ENCODE measurements at places on chromosomes 12 and 14.

DNA sequence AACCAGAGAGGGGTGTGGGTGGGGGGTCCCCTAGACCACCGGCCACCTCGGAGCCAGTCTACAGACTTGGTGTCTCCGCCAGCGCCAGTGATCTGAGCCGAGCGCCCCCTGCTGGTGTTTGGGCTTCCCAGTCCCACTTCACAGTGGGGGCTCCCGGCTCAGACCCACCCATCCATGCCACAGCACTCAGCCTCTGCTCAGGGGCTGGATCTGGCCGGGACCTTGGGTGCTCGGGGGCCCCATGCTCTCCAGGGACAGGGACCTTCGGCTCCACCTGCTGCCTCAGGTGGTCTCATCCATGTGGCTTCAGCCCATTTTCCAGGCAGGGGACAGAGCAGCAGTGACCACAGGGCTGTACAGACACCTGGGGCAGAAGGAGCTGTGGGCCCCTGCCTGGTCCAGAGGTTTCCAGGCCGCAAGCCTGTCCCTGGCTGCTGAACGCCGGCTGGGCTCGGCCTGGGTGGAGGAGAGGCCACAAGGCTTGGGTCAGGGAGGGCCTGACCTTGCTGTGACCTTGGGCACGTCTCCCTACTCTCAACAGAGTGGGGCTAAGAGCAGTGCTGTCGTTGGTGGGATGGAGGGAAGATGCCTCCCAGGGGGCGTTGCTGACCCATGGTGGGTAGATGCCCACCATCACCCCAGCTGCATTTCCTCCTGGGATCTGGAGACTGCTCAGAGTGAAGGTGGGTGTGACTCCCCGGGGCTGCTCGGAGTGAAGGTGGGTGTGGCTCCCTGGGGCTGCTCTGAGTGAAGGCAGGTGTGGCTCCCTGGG, 86.3 kb downstream of the KIF26A start:
- DNase-seq = no peak

- no peak for DNase-seq
These were observed 196.9 kb upstream of the PWP1 start for GRCh38 chr12:107488666-107489065.

DNA sequence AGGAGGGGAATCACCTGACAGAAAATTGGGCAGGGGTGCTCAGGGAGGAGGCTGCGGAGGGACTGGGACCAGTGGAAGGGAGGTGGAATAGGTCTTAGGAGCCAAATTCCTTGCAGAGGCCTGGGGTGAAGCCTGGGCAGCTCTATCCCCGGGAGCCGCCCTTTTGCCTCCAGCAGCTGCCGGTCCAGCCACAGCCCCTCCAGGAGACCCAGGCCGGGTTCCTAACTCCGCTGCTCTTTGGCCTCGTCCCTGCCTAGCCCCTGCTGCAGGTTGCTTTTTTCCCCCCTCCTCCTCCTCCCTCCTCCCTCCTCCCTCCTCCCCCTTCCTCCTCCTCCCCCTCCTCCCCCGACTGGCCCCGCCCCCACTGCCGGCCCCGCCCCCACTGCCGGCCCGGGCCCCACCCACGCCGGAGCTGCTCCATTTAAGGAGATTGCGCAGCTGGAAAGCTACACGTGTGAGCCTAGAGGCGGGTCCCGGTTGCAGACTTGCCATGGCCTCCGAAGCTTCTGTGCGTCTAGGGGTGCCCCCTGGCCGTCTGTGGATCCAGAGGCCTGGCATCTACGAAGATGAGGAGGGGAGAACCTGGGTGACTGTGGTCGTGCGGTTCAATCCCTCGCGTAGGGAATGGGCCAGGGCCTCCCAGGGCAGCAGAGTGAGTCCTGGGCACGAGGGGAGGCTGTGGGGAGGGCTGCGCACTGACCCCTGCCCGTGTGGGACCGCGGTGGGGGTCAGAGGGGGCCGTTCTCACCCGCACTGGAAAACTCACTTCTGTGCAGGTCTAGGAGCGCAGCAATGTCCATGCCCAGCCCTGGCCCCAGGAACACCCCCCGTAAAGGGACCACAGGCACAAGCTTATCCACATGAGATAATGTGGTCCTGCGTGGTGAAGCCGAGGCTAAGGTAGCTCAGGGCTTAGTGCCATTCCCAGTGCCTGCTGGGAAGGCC, at the start of gene TCL1B:
TCL1B (plus strand) TSS at position 449 of the 945 bp plus-strand sequence; CDS start at position 491, 42 bp downstream.
- DNase-seq = no peak

GRCh38 chr14:85222341-85222740, 307.6 kb upstream of the FLRT2 start:
- DNase-seq = no peak

GRCh38 chr12:84124211-84124610, 788.4 kb downstream of the SLC6A15 start:
- no peak for DNase-seq

DNA sequence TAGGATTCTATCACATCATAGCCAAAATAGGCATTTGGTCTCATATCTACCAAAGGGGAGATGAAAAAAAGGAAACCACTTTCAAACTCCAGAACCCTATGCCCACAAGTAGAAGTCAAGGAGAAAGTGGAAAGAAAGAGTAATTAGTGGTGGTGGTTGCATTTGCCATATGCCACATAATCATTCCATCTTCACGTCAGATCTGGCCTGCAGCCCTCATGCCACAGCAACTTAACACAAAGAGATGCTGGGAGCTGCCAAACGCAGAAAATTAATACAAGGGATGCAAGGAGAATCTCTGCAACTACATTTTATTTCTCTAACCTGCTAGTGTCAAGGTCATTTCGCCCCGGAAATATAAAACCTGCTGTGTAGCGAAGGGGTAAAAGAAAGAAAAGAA, 148.6 kb upstream of the FOXN3 start:
- no peak for DNase-seq

DNA sequence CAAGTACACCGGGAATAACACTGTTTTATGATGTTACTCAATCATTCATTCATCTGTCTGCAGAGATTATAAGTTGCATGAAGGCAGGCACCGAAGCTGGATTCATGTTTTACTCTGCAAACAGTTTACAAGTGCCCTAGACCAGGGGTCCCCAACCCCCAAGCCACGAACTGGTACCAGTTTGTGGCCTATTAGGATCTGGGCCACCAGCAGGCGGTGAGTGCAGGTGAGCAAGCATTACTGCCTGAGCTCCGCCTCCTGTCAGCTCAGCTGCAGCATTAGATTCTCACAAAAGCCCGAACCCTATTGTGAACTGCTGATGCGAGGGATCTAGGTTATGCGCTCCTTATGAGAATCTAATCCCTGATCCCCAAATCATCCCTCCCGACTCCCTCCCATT, 38.1 kb upstream of the PLXNC1 start:
- DNase-seq = no peak

DNA sequence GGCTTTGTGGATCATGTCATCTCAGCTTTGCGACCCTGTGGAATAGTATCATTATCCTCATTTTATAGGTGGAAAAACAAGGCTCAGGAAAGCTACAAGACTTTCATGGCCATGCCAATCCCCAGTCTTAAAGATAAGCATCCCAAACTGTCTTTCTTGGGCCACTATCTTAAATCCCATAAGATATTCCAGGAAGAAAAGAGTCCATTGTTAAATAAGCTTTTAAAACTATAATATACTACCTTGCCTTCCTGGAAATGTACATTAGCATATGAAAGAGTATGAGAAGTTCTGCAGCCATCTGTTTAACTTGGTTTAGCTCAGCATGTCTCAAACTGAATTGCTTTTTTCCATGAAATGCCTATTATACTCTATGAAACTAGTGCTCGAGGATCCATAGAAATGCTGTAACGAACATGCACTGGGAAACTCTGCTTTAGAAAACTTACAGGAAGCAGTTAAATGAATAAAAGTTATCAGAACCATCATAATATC, 77.1 kb downstream of the B4GALNT3 start:
- DNase-seq = no peak

GRCh38 chr14:48792376-48793024, 793.7 kb downstream of the RPS29 start:
- DNase-seq = no peak

GRCh38 chr12:113512568-113512967, 40.9 kb upstream of the LHX5 start:
- DNase-seq = no peak

- no peak for DNase-seq
These were observed 14.6 kb downstream of the RAPGEF3 start for GRCh38 chr12:47744005-47744651.

- DNase-seq = no peak
These were observed 144.6 kb downstream of the ETV6 start for GRCh38 chr12:11793921-11794710.

DNA sequence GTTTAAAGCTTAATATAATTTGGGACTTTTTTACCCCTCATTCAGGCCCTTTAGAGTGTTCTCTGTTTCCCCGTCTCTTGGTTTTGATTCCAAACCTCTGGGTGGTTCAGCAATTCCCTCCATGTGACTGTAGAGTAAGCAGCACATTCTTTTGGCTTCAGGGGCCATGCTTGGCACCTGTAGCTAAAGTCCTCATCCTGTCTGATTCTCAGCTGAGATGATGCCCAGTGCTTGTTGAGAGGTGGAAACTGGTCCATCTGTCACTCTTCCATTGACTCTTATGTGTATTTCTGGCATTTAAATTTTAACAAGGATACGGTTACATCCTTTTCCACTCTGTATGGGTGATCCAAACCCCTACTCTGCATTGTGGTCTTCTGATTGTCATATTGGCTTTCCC, 127.1 kb downstream of the DIO2 start:
- no peak for DNase-seq

DNA sequence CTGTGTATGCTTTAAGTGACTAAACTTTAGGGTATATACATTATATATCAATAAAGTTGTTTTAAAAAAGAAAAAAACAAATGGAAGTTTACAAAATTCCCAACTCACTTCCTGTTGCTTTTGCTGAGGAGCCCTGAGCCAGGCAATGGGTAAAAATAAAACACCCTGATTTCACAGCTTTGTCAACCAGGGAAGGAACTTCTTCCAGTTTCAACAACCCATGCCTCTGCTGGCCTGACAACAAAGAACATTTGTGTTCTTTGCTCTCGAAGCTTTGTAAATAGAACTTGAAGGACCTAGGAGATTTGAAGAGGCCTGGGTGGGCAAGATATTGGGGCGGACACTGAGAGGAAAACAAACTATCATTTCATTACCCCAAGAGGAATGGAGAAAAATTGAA, 141.2 kb upstream of the NOS1 start:
- DNase-seq = no peak

- DNase-seq = peak; percentile 67
These were observed 5.7 kb downstream of the WNT5B start for GRCh38 chr12:1634590-1635191.

DNA sequence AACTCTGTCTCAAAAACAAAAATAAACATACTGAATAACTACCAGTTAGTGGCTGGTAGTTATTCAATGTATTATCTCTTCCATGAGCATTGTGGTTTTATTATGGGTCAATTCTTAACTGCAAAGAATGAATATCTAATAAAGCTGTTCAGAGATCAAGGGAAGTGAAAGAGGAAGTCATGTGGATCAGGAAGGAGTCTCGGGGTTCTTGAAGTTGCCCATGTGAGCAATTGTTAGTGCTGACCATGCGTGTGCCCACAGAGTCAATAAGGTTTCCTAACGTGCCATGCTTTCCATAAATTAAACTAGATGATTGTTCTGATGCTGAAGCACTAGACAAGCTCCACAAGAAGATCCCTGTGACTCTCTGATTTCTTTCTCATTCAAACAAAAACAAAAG, 136.5 kb upstream of the CPSF6 start:
- DNase-seq = no peak

DNA sequence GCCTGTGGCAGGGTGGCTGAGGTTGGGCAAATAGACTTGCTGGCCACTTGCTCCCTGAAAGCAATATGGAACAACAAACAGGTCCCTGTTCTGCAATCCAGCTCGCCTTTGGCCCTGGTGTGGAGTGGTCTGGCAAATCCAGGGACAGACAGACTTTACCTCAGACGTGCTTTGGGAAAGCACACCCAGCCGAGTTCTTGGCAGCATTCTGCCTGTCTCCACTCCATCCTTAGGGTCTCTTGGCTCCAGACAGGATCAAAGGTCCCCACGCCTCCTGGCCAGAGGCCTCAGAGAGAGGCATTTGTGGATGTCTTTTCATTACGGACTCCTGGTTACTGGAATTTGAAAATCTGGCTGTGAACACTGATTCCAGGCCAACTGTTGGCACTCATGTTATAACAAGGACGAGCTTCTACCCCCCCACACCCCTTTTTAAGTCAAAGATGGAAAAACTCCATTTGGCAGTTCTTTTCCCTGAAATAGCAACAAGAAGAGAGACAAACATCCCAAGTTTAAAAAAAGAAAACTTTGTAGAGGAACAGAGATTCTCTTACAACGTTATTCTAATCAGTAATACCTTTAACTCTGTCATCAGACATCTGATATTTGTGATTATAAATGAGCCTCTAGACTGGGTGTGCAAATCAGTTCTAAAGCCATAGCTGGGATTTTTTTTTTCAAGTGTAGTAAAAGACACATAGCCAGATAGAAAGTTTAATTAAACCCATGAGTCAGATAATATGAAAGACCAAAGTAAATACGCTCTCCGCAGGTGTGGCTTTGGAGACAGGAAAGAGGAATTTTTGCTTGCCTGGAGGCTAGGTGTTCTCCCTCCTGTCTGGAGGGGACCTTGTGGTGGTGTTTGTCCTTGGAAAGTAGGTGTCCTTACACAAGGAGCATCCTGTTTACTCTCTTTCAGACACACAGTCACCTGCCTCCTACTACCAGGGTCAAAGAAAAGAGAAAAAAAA, 60.7 kb downstream of the GALNT8 start:
- DNase-seq = no peak

GRCh38 chr12:113246478-113247122, 25.3 kb downstream of the TPCN1 start:
- DNase-seq = no peak

DNA sequence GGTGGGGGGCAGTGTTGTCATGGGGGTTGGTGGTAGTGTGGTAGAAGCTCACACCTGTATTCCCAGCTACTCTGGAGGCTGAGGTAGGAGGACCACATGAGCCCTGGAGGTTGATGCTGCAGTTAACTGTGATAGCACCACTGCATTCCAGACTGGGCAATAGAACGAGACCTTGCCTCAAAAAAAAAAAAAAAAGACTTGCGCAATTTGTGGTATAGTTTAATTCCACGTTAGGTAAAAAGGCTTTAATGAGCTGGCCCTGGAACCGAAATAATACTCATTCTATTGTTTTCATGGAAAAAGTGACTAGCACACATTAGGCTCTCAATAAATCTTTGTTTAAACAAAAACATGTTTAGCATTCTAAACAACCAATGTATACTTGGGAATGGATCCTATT, 25.4 kb upstream of the NAP1L1 start:
- DNase-seq = peak; percentile 11

GRCh38 chr14:99039331-99040041, 232.5 kb downstream of the BCL11B start:
- DNase-seq = no peak

- DNase-seq = no peak
These were observed 42.1 kb upstream of the FAM222A start for GRCh38 chr12:109671502-109671901.

DNA sequence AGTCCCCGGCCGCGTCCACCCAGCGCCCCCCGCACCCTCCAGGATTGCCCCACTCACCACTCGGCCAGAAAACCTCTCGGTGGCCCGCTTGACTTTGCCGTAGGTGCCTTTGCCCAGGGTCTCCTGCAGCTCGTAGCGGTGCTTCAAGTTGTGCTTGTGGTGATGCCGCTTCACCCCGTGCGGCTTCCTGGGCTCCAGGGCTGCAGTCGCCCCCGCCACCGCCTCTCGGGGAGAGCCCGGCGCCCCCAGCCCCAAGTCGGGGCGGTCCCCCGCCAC, 459 bp downstream of the NUAK1 start:
- DNase-seq = no peak

Measured in fibroblast of skin of right quadriceps (primary cell).